ENCODE measurements at places on chromosomes 2 and 18. TPM values are rescaled to one million over a fixed set of nuclear protein-coding genes. Genes with fewer than 3 reads are reported as not detected.

GRCh38 chr2:207113414-207113813 lies 52.3 kb downstream of the KLF7 start:
- no peak overlapping the region for H3K27ac ChIP-seq
- H3K4me1 ChIP-seq: no peaks in the 10 kb centered on the region
- no peak for DNase-seq
- peaks cover 27% of the 10 kb centered on the region for H3K36me3 ChIP-seq

- DNase-seq: no peak
- no peaks in the 10 kb centered on the region for H3K27me3 ChIP-seq
- no peaks in the 10 kb centered on the region for H3K36me3 ChIP-seq
- no peak overlapping the region for H3K4me3 ChIP-seq
Observed at GRCh38 chr18:71370095-71370494, 1081.2 kb downstream of the SOCS6 start.

DNA sequence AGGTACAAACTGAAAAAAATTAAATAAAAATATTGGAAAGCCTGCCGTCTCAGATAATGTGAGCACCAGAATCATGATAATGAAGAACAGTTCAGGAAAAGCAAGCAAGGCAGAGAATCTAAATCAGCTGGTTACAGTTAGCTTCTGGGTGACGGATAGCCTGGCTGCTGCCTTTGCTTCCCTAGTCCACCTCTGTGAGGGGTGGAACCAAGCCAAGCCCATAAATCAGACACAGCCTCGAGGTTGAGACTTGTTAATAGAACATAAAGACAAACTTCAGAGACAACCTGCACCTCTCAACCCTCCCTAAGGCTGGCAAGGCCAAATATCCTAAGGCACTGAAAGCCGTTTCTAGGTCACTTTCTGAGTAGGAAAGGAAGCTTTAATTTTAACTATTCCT lies 334.7 kb upstream of the SLC39A10 start:
- peaks cover 11% of the 10 kb centered on the region for H3K4me1 ChIP-seq
- no peak overlapping the region for H3K4me3 ChIP-seq
- no peak overlapping the region for H3K27ac ChIP-seq
- peak; percentile 27 for DNase-seq
- H3K27me3 ChIP-seq: no peaks in the 10 kb centered on the region

DNA sequence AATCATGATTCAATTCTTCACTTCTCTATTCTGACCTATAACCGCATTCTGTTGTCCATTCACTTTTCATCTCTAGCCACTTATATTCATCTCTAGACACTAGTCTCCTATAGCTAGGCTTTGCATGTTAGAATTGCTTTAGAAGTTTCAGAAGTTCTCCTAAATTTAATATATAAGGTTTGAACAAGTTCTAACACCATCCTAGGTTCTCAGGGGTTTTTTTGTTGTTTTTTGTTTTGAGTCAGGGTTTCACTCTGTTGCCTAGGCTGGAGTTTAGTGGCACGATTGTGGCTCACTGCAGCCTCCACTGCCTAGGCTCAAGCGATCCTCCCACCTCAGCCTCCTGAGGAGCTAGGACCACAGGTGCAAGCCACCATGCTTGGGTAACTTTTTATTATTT lies 19.9 kb downstream of the WDSUB1 start:
- H3K36me3 ChIP-seq: no peaks in the 10 kb centered on the region
- H3K27ac ChIP-seq: no peak overlapping the region
- no peak overlapping the region for H3K4me3 ChIP-seq
- no peak for DNase-seq

- H3K4me3 ChIP-seq: no peak overlapping the region
- no peaks in the 10 kb centered on the region for H3K27me3 ChIP-seq
- peaks cover 7% of the 10 kb centered on the region for H3K36me3 ChIP-seq
- no peak overlapping the region for H3K27ac ChIP-seq
Observed at GRCh38 chr2:199392363-199392762, 65.4 kb downstream of the SATB2 start.

DNA sequence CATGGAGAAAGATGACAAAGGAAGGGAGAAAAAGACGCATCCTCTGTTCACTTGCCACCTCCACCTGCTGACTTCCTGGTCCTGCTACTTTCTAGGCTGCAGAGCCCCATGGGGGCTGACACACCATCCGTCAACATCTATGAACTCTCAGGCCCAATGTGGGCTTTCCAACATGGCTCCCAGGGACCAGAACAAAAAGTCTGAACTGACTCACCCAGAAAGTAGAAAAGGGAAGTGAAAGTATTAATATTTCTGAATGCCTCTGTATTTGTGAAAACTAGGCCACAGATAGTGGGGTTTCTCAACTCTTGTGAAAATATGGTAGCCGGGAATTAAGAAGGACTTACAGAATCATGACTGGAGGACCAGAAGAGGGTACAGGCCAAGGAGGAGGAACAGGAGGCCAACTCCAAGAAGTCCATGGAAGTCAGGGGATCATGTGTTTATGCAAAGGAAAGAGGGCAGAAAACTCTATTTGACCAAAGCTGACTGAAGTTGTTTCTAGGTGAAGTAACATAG lies 123.1 kb upstream of the CAB39 start:
- no peaks in the 10 kb centered on the region for H3K36me3 ChIP-seq
- H3K4me1 ChIP-seq: peaks cover 4% of the 10 kb centered on the region
- no peaks in the 10 kb centered on the region for H3K27me3 ChIP-seq
- H3K27ac ChIP-seq: no peak overlapping the region
- H3K4me3 ChIP-seq: no peak overlapping the region

DNA sequence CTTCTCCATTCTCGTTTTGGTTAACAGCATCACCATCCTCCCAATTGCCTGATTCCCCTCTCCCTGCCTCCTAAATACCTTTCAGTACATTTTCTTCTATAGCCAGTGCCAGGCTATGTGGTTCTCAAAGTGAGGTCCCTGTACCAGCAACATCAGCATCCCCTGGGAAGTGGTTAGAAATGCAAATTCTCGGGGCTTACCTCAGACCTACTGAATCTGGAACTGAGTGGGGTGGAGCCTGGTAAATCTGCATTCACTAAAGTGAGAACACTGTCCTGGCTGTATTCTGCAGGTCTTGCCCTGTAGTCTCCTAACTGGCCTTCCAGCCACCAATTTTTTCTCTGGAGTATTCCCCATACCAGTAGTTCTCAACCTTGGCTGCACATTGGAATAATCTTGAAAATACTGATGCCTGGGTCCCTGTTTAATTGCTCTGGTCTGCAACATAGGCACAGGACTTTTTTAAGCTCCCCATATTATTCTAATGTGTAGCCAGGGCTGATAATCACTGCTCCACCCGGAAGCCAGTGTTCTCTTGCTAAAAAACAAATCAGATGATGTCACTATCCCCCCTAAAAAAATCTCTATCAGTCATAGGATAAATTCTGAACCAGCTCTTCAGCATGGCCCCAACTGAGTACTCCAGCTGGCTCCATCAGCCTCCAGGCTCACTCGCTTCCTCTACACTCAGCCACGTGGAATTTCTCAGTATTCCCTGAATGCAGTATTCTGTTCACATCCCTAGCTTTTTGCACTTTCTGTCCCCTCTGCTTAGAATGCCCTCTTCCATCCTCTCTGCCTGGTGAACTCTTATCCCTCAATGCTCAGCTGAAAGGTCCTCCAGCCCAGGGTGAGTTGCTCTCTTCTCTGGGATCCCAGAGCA lies 98.4 kb downstream of the CDK15 start:
- H3K27ac ChIP-seq: peak overlapping the region; percentile 12
- H3K27me3 ChIP-seq: no peaks in the 10 kb centered on the region
- H3K4me3 ChIP-seq: no peak overlapping the region
- no peak for DNase-seq
- peaks cover 32% of the 10 kb centered on the region for H3K4me1 ChIP-seq

DNA sequence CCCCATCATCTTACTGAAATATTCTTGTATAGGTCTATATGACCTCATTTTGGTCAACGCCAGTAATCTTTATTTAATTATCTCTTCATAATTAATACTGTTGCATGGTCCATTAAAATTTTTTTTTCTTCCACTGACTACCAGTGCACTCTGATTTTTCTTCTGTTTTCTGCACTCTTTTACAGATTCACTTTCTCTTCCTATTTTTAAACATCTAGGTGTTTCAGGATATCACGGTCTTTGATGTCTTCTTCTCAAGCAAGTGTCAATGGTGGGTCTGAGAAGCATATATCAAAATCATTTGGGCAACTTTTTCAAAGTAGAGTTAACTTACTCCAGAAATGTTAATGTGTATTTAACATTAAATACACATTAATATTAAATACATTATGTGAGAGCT lies 51.4 kb downstream of the CCDC141 start:
- H3K4me3 ChIP-seq: no peak overlapping the region
- no peaks in the 10 kb centered on the region for H3K27me3 ChIP-seq
- H3K27ac ChIP-seq: no peak overlapping the region
- DNase-seq: no peak

DNA sequence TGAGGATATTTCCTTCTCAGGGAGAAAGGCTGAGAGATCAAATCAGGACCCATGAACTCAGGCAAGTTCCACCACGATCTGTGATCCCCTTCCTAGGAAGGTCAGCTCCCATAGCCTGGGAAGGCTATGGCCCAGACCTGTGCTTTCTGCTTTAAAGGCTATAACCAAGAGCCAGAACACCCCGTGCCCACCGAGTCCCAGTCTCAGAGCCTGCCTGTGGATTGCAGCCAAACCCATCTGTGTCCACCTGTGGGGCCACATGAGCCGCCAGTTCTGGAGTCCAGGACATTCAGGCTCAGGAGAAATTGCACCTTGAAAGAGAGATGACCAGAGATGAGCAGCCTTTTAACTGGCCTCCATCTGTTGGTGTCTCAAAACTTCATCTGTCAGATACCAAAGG lies 46.9 kb downstream of the MAL start:
- no peak overlapping the region for H3K27ac ChIP-seq
- H3K4me3 ChIP-seq: no peak overlapping the region
- no peaks in the 10 kb centered on the region for H3K36me3 ChIP-seq
- no peak for DNase-seq

GRCh38 chr2:216478151-216478550 lies 20.5 kb upstream of the RPL37A start:
- H3K4me1 ChIP-seq: peaks cover 16% of the 10 kb centered on the region
- no peak overlapping the region for H3K4me3 ChIP-seq
- peaks cover 11% of the 10 kb centered on the region for H3K36me3 ChIP-seq
- H3K27me3 ChIP-seq: no peaks in the 10 kb centered on the region

DNA sequence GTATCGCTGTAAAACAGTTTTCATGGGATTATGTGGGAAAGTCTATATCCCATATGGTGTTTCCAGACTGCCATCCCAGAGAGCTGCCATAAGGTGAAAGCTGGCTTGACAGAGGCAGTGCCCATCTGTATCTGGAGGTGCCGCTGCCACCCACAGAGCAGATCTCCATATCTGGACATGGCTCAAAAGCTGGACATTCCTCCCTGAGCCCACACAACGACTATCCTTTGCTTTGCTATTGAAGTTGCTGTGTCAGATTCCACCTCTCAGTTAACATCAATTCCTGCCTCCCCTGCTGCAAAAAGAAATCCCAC lies 55.2 kb downstream of the RND3 start:
- no peak overlapping the region for H3K27ac ChIP-seq
- no peaks in the 10 kb centered on the region for H3K4me1 ChIP-seq
- H3K27me3 ChIP-seq: no peaks in the 10 kb centered on the region
- no peaks in the 10 kb centered on the region for H3K36me3 ChIP-seq

- H3K27me3 ChIP-seq: no peaks in the 10 kb centered on the region
- H3K27ac ChIP-seq: no peak overlapping the region
- H3K4me3 ChIP-seq: no peak overlapping the region
- H3K4me1 ChIP-seq: peaks cover 7% of the 10 kb centered on the region
Observed at GRCh38 chr2:238589591-238590460, 163.1 kb downstream of the ASB1 start.

DNA sequence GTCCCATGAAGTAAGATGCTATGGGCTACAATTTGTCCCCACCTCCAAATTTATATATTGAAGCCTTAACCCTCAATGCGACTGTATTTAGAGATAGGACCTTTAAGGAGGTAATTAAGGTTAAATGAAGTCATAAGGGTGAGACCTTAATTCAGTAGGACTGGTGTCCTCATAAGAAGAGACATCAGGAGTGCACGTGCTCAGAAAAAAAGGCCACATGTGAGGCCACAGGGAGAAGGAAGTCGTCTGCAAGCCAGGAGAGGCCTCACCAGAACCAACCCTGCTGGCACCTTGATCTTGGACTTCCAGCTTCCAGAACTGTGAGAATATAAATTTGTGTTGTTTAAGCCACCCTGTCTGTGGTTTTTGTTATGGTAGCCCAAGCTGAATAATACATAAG lies 25.5 kb upstream of the TEX44 start:
- peaks cover 3% of the 10 kb centered on the region for H3K27me3 ChIP-seq
- H3K36me3 ChIP-seq: no peaks in the 10 kb centered on the region
- H3K27ac ChIP-seq: no peak overlapping the region
- H3K4me3 ChIP-seq: no peak overlapping the region
- no peaks in the 10 kb centered on the region for H3K4me1 ChIP-seq
- no peak for DNase-seq

GRCh38 chr18:9758624-9759075 lies 50.5 kb downstream of the RAB31 start:
- H3K4me1 ChIP-seq: peaks cover 31% of the 10 kb centered on the region
- no peak for DNase-seq
- peak overlapping the region; percentile 49 for H3K27ac ChIP-seq
- no peak overlapping the region for H3K4me3 ChIP-seq

DNA sequence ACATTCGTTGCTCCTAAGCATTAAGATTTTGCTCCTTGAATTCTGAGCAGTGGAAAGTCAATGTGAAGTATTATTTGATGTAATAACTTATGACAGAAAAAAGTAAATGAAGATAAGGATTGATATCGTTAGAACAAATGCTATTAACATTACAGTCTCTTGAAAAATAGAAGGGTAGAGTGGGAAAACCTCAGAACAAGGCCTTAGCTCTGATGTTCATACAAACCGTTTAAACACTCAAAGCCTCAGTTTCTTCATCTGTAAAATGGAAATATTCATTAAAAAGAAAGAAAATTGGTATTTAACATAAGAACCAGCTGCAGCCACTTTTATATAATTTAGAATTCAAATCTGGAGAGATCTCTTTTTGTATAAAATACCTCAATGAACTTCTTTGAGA lies 250.4 kb upstream of the NCKAP5 start:
- peak overlapping the region; percentile 78 for H3K27ac ChIP-seq
- no peaks in the 10 kb centered on the region for H3K27me3 ChIP-seq
- no peak for DNase-seq
- no peaks in the 10 kb centered on the region for H3K36me3 ChIP-seq
- peaks cover 39% of the 10 kb centered on the region for H3K4me1 ChIP-seq
- no peak overlapping the region for H3K4me3 ChIP-seq

GPR45 gene
- 0.22 TPM for total RNA-seq

AOX1 gene
- total RNA-seq: 3.4 TPM

Measured in astrocyte (in vitro differentiated cells and primary cell).